ENCODE measurements at places on chromosomes 2 and 18. TPM values are rescaled to one million over a fixed set of nuclear protein-coding genes. Genes with fewer than 3 reads are reported as not detected.

NPAS2 gene
- polyA plus RNA-seq: 5.4 TPM

RGPD5 gene
- 11.1 TPM for polyA plus RNA-seq

TMEM247 gene
- polyA plus RNA-seq: not detected

ACMSD gene
- polyA plus RNA-seq: not detected

RGPD4 gene
- 0.05 TPM for polyA plus RNA-seq

FKBP1B gene
- 9.3 TPM for polyA plus RNA-seq

ATP8B1 gene
- polyA plus RNA-seq: 4.3 TPM

TRAPPC8 gene
- polyA plus RNA-seq: 49.2 TPM

PARD6G gene
- 13.6 TPM for polyA plus RNA-seq

CRYGD gene
- 0.27 TPM for polyA plus RNA-seq

POU3F3 gene
- 0.82 TPM for polyA plus RNA-seq
